ENCODE measurements at places on chromosomes 16 and 17.

GRCh38 chr17:78912082-78912481 lies 9.1 kb upstream of the CEP295NL start:
- no peak for DNase-seq

DNA sequence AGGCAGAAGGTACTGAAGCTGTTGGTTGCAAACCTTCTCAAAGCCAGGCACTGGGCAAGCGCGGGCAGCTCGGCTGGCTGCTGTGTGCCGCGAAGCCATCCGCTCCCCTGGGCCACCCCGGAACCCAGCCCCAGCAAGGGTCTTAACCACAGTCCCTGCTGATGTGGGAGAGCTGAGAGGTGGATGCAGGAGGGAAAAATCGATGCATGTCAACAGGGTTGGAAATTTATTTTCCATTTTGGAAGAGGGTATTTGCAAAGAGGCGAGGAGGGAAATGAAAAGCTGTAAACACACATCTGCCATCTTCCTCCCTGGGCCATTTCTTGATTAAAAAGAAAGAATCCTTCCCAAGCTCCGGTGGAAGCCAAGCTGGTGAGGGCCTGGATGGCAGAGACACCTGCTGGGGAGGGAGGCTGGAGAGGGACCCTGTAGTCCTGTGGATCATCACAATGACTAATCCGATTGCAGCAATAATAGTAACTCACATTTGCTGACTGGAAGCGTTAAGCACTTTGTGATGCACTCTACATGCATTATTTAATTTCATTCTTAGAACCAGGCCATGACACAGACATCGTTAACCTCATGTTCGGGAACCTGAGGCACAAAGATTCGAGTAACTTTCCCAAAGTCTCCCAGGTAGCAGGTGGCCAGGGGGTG lies 13.9 kb upstream of the TBX2 start:
- DNase-seq: no peak

- no peak for DNase-seq
These were observed 10.6 kb downstream of the TMEM238L start for GRCh38 chr17:10793256-10793655.

- DNase-seq: no peak
These were observed 92.1 kb downstream of the ZNF423 start for GRCh38 chr16:49763826-49764225.

- DNase-seq: no peak
These were observed at the start of gene OMG for GRCh38 chr17:31297090-31297489. OMG (minus strand) TSS chr17:31297239; CDS start chr17:31296331, 908 bp downstream.

DNA sequence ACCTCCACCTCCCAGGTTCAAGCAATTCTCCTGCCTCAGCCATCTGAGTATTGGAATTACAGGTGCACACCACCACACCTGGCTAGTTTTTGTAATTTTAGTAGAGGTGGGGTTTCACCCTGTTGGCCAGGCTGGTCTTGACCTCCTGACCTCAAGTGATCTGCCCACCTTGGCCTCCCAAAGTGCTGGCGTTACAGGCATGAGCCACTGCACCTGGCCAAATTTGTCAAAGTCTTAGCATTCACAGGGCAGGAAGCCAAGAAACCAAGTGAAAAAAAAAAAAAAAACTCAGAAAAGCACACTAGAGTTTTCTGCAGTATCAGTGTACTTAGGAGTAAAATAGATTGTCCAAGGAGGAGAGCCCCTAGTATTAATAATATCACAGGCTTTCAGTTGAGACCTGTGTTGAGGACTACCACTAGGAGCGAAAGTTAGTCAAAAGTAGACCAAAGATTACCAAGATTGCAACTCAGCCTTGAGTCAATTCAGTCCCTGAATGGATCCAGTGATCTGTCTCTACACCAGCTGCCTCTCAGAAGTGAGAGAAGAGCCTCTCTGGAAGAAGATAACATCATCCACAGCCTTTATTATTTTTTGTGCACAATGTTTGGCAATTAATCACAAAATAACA lies 159.7 kb downstream of the CEP112 start:
- DNase-seq: no peak

DNA sequence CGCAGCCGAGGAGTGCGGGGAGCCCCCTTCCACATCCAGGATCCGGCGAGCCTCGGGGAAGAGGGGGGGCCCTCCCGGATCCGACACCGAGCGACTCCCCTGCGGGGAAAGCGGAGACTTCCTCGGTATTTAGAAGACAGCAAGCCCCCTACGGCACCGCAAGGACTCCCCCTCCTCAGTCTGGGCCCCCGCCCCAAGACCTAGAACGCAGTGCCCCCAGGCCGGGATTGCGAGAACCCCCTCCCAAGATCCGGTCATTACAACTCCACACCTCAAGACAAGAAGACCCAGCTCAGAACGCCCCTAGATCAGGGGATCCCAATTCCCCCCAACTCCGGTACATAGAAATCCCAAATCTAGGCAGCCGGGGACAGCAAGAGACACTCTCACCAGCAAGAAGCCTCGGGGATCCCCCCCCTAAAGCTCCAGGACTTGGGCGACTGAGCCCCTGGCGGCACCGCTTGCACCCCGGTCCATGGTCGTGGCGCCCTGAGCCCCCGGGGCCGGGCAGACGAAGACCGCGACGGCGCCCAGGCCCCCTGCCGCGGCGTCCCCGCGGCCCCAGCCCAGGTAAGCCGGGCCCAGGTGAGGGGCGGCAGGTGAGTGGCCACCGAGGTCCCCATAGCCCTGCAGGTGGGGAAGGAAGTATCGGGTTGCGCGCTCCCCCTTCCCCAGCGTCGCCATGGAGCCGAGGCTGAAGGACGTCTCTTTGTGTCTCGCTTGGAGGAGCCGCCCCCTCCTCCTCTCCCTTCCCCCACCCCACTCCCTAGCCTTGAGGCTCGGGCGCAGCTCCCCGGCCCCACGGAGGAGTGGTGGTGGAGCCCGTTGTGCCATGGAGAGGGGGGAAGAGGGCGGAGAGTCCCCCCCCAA lies 641 bp downstream of the SBK1 start:
- no peak for DNase-seq

DNA sequence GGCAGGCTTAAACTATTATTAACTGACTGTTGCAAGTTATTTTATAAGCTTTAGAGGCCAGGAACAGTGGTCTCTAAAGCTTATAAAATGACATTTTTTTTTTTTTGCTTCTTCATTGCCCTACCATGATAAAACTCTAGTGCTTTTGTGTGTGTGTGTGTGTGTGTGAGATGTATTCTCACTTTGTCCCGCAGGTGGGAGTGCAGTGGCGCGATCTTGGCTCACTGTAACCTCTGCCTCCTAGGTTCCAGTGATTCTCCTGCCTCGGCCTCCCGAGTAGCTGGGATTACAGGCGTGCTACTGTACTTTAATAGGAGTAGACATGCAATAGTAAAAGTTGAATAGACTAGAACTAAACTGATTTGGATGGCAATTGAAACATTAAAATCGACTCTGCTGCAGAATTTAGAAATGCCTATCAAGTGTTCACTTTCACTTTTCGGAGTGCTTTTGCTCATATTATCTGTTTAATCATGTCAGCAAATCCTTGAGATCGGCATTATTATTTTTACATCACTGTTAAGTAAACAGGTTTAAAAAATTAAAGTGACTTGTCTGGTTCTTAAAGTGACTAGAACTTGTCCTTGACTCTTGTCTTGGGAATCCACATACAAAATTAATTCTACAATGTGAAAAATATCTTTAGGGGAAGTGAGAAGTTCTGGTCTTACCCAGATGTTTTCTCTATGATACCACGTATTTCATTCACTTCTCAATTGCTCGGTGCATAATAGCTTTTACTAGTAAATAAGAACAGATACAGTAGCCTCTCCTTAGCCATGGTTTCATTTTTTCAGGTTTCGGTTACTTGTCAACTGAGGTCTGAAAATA lies 8.4 kb upstream of the PCTP start:
- DNase-seq: no peak

DNA sequence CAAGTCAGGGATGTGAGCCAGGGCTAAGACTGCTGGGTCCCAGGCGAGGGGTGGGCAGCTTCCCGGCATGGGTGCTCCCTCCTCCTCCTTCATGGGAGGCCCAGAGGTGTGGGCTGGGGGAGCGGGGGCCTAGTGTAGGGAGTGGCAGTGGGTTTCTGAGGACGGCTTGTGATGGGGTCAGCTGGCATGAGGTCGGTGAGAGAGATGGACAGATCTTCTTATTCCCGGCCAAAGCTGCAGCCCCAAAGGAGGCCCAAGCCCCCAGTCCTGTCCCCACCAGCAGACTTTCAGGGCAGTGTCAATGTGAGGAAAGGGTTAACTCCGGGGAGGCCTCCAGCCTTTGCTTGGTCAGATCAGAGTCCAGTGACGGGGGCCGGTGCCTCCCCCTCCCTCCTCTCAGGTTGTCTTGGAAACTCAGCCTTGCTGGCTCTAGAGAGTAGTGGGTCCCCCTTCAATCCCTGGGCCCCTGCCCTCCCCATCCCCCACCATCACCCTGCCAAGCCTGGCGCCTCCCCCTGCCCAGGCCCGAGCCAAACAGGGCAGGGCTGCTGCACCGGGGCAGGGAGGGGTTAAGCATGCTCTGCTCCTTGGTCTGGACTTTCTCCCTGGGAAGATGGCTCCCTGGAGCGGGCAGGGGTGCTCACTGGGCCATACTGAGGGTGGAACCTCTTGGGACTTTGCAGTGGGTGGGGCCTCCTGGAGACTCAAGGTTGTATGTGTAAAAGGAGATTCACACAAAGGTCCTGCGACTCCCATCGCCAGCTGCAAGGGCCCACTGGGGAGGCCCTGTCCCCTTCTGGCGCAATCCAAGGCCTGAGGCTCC lies 12.4 kb downstream of the NAT9 start:
- no peak for DNase-seq

GRCh38 chr16:18841833-18842525 lies 40.6 kb upstream of the ARL6IP1 start:
- DNase-seq: no peak

DNA sequence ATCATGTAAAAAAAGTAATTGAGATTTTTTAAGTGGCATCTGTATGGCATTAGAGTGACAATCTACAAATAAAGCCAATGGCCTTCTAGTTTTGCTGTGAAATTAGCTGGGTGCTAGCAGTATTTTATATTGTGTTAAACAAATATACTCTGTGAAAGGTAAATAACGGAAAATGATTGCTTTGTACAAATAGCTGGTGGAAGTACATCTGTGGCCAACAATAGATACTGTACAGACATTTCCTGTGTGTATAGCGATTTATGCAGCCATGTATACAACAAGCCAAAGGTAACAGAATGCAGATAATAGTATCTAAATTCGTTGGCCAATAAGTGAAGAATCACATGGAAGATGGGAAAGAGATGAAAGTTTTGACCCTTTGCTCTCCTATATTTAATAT lies 26.6 kb downstream of the IQCK start:
- no peak for DNase-seq
